Left colon (tissue), 2 donors: ENCODE measurements at places on chromosomes 12 and 14.

DNA sequence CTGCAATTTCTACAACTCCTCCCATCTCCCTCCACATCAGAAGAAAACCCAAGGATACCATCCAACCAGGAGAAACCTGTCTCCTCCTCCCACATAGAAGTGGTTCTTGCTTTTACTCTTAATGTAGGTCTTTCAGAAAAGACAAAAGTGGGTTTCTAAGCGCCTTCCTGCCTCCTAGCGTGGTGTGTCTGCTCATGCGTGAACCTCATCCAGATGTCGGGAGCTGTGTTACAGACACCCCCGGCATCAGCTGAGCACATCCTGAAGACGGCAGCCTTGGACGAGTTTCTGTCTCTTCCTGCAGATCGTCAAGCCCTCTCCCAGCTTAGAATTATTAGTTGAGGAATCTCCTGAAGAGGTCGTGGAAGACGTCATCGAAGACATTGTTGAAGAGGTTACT, 9.5 kb downstream of the LRRC43 start:
- no peak for DNase-seq

DNA sequence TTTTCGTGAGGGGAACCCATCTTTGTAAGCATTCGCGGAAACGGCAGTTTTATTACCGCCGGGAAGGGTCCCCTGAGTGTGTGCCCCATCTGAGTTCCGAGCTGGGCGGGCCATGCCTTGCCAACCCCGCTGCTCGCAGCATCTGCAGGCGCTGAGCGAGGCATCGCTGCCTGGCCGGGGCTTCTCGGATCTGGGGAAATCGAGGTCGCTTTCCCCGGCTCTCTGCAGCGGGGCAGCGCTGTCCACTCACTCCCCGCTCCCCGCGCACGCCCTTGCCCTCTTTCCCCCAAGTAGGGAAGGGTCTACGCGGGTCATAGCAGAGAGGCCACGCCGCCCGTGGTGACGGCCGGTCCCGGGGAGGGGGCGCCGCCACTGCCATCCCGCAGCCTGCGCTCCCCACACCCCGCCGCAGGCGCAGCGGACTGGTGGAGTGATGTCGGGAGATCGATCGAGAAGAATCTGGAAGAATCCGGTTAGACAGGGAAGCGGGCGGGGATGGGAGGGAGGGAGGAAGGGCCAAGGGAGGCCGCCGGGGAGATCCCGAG, 507 bp upstream of the FKBP4 start:
- DNase-seq = no peak

DNA sequence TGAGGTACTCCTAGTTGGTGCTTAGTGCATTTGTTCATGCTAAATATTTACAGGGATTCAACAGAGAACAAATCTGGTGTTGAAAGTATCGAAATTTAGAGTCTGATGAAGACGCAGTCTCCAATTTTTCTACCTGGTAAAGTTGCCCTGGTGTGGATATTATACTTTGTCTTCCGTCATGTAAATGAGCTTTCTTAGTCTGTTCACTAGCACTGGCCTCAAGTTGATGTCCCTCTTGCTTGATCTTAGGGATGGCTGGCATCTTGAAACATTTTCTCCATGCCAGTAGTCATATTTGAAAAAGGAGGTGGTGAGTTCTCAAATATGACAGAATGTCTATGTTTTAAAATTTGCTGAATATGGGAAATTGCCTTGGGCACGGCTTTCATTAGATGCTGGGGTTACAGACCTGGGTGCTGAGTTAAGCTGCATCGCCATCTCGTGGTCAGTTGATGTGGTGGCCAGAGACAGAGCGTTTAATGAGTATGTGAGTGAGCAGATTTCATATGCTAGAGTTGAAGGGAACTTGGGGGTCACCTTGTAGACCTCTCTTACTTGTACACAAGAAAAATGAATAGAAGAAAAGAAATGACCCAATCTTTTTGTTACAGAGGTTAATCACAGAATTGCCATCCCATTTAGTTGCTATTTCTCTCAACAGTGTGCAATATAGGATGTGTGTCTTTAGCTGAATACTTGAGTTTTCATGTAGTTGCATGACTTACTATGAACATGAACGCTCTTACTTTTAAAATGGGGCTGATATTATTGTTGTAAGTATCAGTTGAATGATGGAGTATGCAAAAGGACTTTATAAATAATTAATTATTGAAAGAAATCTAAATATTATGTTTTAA, 172.8 kb upstream of the DCN start:
- peak; percentile 58 for DNase-seq

DNA sequence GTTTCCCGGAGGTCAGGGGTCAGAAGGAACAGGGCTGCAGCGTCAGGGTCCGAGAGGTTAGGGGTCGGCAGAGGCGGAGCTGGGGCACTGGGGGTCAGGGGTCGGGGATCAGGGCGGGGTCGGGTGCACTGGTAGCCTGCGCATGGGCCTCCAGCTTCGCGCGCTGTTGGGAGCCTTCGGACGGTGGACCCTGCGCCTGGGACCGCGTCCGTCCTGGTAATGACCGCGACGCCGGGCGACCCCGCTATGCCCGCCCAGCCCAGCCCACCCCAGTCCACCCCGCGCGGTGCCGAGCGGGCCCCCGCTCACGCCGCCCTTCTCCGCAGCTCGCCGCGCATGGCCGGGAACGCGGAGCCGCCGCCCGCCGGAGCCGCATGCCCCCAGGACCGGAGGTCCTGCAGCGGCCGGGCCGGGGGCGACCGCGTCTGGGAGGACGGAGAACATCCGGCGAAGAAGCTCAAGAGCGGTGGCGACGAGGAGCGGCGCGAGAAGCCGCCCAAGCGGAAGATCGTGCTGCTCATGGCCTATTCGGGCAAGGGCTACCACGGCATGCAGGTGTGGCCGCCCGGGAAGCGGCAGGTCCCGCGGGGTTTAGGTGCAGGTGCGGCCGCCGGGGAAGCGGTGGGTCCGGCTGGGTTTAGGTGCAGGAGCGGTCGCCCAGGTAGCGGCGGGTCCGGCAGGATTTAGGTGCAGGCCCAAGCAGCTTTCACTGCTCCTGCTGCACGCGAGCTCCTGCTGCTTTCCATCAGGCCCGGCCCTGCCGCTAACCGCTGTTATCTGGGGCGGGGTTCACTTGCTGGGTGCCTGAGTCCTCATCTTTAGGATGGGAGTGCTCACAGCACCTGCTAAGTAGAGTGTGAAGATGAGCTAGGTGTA, 743 bp downstream of the PUS1 start:
- DNase-seq = peak; percentile 51

DNA sequence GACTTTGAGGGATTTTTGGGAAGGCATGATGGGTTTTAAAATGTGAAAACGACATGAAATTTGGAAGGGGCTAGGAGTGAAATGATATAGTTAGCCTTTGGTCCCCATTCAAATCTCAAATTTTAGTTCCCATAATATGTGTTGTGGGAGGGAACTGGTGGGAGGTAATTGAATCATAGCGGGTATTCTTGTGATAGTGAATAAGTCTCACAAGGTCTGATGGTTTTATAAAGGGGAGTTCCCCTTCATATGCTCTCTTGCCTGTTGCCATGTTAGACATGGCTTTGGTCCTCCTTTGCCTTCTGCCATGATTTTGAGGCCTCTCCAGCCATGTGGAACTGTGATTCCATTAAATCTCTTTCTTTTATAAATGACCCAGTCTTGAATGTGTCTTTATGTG, 72.8 kb downstream of the SLC16A7 start:
- DNase-seq = no peak

DNA sequence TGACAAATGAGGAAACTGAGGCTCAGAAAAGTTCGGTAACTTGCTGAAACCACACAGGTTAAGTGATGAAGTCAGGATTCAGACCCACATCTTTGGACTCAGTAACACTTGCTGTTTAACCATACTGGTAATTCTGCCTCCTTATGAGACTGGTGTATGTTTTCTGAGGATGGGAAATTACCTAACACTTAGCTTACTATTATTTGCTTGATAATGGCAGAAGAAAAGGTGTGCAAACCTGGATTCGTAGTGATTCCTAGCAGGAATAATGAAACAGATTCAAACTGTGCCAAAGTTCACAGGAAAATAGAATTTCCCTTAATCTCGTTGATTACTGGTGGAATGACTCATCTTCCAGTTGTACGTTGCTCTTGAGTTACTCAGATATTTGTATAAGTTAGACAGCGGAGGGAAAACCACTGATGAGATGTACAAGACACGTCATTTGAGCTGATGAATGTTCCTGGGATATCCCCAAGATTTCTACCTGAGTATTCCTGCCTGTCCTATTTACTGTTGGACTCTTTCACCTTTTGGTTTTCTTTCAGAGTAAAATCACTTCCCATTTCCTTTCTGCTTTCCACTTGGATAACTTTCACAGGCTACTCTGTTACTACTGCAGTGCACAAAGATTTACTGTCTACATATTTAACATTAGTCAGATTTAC, 37.5 kb downstream of the PRORP start:
- DNase-seq = no peak

- DNase-seq = no peak
Observed at GRCh38 chr12:114073076-114073475, 107.0 kb upstream of the RBM19 start.

GRCh38 chr12:58293308-58293982, 352.1 kb downstream of the ATP23 start:
- DNase-seq = no peak

- DNase-seq = no peak
Observed at GRCh38 chr14:58987591-58987990, 200.9 kb upstream of the DAAM1 start.

DNA sequence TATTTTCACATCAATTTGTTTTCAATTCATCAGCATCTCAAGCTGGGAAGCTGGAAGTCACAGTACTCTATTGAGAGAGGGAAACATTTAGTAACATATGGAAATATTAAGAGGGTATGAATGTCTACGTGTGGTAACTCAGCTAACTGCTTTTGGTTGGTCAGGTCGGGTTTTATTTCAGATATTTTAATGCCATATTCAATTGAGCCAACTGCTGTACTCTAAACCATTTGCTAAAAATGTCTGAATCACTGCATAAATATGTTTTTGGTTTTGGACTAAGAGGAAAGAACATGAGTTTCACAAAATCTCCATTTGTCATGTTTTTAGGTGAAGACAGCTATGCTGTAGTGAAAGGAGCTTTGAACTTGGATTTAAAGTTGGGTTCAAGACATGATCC, 18.9 kb upstream of the PPFIBP1 start:
- no peak for DNase-seq

DNA sequence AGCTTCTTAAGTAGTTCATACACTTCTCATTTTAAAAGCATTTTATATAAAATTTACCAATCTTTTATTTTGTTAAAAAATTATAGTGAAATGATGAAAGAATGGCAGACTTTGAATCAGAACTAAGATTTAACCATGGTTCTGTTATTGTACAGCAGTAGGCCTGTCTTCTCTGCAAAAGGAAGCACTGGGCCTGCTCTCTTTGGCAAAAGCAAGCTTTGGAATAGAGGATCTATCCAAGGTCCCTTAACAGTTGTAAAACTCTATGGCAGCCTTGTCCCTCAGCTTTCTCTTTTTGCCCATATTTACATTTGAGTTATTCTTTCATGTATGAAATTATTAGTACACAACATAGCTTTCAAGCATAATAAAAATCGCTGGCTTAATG, 82.8 kb downstream of the PLEKHG7 start:
- no peak for DNase-seq

- DNase-seq = no peak
Observed at GRCh38 chr12:18676141-18676540, 61.7 kb downstream of the PLCZ1 start.

GRCh38 chr14:76168531-76168930, 16.8 kb downstream of the GPATCH2L start:
- DNase-seq = no peak

GRCh38 chr12:14868916-14869506, 16.6 kb downstream of the MGP start:
- DNase-seq = no peak

DNA sequence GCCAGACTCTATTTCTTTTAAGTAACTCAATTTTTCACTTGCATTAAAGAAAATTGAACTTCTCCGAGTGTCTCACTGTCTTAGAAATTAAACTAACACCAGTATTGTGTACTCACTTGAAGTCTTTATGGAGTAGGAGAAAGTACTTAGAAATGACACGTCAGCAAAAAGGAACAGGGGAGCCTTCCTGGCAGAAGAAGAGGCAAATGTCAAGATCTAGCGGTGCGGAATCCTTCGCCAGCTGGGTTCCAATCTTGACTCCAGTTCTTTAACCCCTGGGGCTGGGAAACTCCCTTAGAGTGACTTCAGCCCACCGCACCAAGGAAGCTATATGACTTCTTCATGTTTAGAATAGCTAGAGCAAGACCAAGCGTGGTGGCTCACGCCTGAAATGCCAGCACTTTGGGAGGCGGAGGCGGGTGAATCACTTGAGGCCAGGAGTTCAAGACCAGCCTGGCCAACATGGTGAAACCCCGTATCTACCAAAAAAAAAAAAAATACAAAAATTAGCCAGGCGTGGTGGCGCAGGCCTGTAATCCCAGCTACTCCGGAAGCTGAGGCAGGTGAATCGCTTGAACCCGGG, 34.4 kb downstream of the WBP11 start:
- peak; percentile 30 for DNase-seq

- no peak for DNase-seq
Observed at GRCh38 chr12:51395283-51396230, 4.4 kb upstream of the GALNT6 start.

- DNase-seq = no peak
Observed at GRCh38 chr12:131988054-131988796, 38.5 kb downstream of the EP400 start.

DNA sequence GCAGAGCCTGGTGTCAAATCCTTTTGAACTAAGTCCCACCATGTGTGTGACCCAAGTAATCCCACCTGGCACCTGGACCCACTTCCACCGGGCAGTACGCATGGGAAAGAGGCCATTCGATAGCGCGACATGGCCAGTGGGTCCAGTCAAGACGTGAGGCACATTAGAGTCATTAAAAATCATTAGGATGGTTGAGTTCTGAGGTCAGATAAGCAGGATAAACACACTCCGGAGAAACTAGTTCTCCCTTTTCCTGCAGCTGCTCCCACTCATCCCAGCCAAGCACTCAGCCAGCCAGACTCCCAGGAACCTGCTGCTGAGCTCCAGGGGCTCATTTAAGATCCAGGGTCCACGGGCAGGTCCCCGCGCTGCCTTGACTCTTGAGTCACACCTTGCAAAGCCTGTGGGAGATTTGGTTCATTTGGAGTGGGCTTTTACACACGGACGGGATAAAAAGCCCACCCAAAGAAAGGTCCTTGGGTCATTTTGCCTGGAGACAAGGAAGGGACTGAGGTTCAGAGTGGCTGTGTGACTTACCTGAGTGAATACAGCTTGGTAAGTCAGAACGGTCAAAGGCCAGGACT, 313.9 kb downstream of the BCL11B start:
- DNase-seq = no peak

GRCh38 chr12:110923692-110924334, 3.4 kb upstream of the MYL2 start:
- no peak for DNase-seq

- no peak for DNase-seq
Observed at GRCh38 chr12:4530982-4531586, 7.6 kb upstream of the RAD51AP1 start.

GRCh38 chr12:130316251-130316650, 21.4 kb upstream of the PIWIL1 start:
- DNase-seq = no peak

- no peak for DNase-seq
Observed at GRCh38 chr12:63857771-63858670, 13.5 kb downstream of the SRGAP1 start.
